Head of caudate nucleus (tissue), 42 donors: ENCODE measurements at places on chromosomes 16 and 17.

- no peak for DNase-seq
Measured at GRCh38 chr17:80780381-80781198, 211.1 kb upstream of the CHMP6 start.

GRCh38 chr17:50259477-50260324 lies 14.6 kb upstream of the TMEM92 start:
- no peak for DNase-seq

DNA sequence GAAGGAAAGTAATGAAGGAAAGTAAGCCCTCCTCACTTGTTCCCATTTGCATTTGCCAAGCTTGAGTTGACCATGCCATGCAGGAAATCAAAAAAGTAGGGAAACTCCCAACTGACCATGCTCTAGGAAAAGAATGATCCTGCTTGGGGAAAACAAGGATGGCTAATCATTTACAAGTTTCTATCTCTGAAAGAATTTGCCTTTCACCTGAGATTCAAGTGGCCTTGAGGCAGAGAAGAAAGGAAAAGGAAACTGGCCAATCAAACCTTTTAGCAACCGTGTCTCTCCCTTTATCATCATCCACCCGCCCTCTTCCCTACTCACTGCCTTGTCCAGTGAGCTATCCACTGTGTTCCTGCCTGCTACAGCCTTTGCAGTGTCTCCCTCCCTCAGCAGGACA lies 757.2 kb upstream of the SOX9 start:
- no peak for DNase-seq

GRCh38 chr16:79482011-79482410 lies 118.5 kb downstream of the MAF start:
- DNase-seq, result no peak

DNA sequence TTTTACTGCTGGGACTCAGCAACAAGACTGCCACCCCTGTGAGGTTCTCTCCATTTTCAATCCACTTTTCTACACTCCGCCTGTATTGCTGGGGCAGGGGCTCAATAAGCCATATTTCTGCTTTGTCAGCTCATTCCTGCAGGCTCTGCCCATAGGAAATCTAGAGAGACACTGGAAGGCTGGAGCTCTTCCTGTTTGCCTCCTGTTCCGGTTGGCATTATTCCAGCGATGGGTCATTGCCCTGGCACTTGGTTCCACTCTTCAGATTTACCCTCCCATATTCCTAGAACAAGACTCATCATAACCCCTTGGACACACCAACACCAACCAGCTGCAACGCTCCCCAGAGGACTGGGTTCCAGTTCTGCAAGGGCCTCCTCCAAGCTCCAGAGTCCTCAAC lies 210.4 kb downstream of the CA10 start:
- no peak for DNase-seq

- DNase-seq, result no peak
Measured at GRCh38 chr16:25841761-25842160, 150.0 kb downstream of the HS3ST4 start.
